Stimulated activated CD8-positive, alpha-beta memory T cell treated with anti-CD3 and anti-CD28 coated beads, Interleukin-4, amount 100 ng/mL, for 4 hours (primary cell): ENCODE measurements at places on chromosomes 16 and 17.

- DNase-seq = no peak
These were observed 12.0 kb downstream of the ARL4D start for GRCh38 chr17:43410557-43411368.

DNA sequence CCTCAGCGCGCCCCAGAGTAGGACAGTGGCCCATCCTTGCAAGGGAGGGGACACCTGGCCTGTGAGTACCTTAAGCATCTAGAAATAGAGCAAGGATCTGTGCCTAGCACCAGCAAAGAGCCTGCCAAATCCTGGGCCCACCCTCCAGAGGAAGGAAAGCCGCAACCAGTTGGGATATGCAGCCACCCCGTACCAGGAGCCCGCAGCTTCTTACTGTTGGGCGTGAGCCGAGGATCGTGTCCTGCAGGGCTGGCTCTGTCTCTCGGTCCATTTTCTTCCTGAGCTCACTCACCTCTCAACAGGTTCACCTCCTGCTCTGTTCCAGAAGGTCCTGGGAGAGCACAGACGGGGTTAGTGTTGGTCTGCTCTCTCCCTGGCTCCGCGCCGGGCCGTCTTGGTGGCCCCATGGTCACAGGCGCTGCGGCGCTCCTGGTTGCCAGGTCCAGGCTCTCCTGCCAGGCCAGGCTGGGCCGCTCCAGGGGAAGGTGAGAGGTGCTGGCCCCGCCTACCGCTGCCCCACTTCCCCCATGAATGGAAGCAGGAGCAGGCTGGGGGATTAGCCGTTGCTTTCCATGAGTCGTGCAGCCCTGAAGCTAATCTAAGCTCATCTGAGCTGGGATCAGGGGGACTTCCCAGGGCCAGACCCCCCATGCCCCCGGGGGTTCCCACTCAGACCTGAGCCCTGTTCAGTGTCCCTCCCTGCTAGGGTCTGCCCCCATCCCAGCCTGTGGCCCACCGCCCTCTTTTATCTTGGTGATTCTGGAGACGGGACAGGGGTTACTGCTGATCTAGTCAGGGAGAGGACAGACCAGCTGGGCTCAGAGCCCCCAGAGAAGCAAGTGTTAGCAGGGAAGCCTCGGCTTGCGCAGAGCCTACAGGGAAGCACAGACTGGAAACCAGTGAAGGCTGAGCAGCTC lies 12.7 kb downstream of the ENDOV start:
- no peak for DNase-seq

GRCh38 chr16:4403133-4403949 lies 13.1 kb downstream of the CORO7 start:
- DNase-seq = no peak

- no peak for DNase-seq
These were observed 1.3 kb downstream of the KCTD2 start for GRCh38 chr17:75048249-75048878.

DNA sequence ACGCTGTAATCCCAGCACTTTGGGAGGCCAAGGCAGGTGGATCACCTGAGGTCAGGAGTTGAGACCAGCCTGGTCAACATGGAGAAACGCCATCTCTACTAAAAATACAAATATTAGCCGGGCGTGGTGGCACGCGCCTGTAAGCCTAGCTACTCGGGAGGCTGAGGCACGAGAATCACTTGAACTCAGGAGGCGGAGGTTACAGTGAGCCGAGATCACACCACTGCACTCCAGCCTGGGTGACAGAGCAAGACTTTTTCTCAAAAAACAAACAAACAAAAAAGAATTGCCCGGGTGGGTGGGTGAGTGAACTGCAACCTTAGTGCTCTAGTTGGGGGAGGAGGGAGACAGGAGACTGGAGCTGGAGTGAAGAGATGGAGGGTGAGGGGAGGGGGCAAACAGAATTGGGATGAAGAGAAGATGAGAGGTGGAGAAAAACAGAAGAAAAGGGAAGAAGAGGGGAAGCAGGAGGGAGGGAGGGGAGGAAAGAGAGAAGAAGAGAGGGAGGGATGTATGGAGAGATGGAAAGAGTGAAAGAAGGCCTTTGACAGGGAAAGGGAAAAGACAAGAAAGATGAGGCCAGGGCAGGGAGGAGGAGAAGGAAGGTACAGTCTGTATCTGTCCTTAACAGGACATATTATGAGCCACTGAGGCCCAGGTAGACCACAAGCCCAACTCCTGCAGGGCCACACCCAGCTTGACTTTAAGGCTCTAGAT lies 5.5 kb upstream of the SRCIN1 start:
- no peak for DNase-seq

- no peak for DNase-seq
These were observed 111.4 kb downstream of the METRNL start for GRCh38 chr17:83190601-83191387.

DNA sequence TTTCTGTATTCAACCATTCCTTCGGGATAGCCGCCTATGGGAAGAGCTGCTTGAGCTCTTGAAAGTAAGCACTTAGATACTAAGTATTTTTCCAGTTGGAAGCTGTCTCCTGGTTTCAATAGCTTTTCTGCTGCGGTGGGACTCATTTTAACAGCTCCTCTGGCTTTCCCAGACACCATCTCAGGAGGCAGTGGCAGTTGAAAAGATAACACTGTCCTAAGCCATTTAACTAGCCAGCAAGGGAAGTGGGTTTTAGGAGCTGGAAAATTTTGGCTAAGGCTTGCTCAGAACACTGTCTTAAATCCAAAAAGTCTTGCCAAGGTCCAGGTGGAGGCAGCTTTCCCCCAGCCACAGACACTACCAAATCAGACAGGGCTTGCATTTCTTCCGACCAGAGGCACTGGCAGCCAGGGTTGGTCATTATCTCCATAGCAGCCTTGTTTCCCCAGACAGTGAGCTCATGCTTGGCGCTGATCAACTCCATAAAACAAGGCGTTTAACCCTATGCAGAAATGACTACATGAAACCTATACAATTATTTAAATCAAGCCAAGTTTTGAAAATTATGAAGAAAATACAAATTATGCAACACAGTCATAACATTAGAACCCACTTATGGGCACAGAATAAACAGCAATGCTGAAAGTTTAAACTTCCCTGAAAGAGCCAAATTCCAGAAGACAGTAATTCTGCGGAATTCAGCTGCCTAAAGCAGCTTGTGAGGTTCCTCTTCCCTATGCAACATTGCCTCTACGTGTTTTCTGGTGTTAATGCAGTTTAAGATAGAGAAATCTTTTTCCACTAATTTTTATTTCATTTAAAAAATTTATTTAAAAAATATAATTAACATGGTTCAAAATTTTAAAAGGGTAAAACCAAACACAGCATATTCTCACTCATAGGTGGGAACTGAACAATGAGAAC lies 25.0 kb downstream of the GABARAPL2 start:
- DNase-seq = no peak

DNA sequence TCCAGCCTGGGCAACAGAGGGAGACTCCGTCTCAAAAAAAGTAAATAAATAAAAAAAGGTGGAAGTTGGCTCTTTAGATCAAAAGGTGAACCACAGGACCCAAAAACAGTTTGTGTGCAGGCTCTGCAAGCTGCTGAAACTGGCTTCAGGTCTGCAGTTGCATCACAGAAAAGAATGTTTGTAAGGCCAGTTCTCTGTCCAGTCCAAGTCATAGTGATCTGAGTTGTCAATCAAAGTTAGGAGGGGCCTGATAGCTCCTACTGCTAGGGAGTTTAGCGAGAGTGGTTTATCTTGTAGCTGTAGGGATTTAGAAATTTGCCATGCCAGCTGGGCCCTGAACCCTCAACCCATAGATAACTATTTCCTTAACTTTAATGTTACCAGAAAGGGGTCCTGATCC lies 101.2 kb upstream of the CACNG5 start:
- DNase-seq = no peak

DNA sequence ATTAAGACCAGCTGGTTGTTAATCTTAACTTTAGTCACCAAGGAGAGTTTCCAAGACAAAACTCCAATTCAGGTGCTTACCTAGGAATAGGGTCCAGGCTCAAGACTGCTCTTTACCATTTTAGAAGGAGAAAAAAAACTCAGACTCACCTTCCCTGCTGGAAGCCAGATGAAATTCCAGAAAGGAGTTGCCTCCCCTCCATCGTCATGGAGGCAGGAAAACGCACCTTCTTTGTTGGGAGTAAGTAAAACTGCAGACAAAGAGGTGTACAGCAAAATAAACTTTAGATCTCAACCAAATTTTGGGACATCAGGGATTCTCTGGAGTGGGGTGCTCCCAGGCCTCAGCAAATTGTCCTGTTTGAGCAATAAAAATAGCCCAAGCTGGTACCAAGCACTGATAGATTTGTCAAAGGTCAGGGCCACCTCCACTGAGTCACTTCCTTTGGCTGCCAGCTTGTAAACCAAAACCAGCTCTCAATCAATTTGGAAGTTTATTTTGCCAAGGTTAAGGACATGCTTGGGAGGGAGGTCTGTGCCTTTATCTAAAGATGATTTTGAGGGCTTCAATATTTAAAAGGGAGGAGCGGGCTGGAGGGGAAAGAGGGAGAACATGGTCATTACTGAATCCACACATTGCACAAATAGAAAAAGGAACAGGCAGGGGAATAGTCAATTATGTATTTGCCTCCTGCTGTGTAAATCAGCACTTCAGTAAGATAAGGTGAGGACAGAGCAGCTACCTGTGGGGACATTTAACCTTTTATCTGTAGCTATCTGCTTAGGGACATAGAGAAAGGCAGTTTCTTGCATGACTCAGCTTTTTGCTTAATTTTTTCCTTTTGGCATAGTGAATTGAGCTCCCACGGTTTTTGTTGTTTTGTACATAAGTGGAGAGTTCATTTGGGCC lies 1.5 kb upstream of the ALDH3A2 start:
- DNase-seq = no peak

DNA sequence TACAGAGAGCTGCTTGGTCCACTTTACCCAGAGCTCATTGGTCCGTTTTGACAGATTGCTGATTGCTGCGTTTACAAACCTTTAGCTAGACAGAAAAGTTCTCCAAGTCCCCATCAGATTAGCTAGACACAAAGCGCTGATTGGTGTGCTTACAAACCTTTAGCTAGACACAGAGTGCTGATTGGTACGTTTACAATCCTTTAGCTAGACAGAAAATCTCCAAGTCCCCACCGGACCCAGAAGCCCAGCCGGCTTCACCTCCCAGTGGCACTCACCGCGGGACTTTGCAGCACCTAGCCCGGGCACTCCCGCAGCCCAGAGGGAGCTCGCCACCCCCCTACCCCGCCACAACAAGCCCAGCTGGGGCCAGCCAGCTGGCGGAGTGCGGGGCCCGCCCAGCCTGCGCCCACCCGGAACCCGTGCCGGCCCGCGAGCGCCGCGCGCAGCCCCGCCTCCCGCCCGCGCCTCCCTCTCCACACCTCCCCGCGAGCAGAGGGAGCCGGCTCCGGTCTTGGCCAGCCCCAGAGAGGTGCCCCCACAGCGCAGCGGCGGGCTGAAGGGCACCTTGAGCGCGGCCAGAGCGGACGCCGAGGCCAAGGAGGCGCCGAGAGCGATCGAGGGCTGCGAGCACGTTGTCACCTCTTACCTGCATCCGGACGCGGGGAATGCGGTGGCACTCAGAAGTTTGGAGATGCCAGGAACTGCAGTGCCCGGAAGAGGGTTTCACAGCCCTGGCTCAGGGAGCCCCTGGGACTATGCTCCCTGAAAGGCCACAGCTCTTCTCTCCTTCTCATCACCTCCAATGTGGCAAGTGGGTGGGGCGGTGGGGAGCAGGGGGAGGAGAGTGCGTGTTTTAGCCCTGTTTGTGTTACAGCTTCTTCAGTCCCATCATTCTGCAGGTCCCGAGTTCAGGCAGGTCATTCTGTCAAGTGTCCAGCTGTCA lies 1504.5 kb downstream of the CDH11 start:
- no peak for DNase-seq

- peak; percentile 58 for DNase-seq
These were observed 697 bp downstream of the CTF1 start for GRCh38 chr16:30896889-30897733.

GRCh38 chr16:55655897-55656681 lies at the start of gene SLC6A2:
TSS of gene SLC6A2 (plus strand) at chr16:55655988. CDS start at chr16:55656695, 707 bp downstream.
- no peak for DNase-seq

- DNase-seq = peak; percentile 62
These were observed 6.6 kb downstream of the PHB1 start for GRCh38 chr17:49407981-49408501.

DNA sequence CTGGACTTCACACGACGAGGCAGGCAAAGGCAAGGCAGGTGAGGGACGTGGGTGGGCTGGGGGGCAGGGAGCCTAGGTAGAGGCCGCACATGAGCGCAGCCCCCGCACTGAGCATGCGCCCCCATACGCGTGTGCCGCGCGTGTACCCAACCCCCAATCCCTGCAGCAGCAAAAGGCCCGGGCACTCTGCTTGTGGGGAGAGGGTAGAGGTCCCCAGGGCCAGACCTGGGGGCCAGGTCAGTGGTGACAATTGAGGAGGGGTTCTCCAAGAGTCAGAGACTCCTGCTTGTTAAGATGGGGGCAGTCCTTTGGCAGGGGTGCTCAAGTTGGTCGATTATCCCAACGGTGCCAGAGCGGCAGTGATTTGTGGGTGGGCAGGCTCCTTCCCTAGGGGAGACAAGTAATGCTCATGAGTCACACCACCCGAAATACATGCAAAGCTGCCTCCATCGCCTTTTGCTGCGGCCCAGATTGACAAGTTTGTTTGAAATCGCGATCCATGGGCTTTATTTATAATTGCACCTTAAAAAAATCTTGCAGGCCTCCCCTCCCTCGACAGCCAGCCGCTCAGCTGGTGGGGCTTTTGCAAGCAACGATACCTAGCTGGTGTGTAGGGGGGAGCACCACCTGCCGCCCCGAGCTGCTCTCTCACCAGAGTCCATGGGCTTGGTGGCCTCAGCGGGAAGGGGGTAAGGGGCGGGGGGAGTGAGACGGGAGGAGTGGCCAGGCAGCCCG lies 1.1 kb upstream of the GIT1 start:
- DNase-seq = no peak

- DNase-seq = no peak
These were observed 54.4 kb downstream of the COX10 start for GRCh38 chr17:14123619-14124278.

- DNase-seq = no peak
These were observed 190.2 kb upstream of the CDH11 start for GRCh38 chr16:65312071-65312470.

DNA sequence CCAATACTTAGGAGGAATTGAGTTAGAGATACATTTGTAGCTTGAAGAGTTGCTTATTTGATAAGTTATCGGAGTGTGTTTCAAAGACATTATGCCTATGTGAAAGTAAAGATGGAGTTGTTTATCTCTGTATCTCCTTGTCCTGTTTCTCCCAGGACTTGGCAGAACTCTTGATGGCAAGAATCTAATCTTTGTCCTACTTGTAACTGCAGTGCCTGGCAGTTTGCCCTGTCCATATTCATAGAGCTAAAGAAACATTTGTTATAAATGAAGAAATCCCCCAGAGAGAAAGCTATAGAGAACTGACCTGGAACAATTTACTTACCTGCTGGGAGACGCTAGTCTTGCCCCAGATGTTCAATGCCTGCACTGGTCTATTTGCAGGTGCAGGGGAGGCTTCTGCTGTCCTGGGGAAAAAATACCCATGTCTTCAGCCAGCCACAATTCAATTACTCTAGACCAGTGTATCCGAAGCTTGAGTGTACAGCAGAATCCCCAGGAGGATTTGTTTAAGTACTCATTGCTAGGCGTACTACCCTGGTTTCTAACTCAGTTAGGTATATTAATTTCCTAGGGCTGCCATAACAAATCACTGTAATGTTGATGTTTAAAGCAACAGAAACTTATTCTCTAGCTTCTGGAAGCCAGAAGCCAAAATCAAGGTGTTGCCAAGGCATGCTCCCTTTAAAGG lies 410.0 kb upstream of the HSBP1 start:
- DNase-seq = no peak
